ENCODE measurements at places on chromosomes 1 and 21.

- DNase-seq = peak; percentile 57
Observed at GRCh38 chr1:42146626-42147320, 6.4 kb upstream of the GUCA2B start.

DNA sequence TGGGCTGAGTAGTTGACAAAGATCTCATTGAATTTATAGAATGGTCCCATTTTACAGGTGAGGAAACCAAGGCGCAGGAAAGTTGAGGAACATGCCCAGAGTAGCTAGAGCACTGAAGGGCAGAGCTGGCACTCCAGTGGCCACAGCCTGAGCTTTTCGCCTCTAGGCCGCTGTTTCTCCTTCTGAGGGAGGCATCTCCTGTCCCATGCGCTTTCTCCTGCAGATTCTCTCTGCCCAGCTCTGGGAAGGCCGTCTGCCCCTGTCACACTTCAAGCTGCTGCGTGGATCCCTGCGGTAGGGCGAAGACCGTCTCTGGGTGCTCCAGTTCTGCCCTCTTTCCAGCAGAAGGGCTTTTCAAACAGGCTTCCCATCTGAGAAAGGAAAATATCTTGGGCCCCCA lies 159.9 kb downstream of the ACTL8 start:
- no peak for DNase-seq

GRCh38 chr1:47393141-47393540 lies 22.9 kb upstream of the FOXE3 start:
- no peak for DNase-seq

DNA sequence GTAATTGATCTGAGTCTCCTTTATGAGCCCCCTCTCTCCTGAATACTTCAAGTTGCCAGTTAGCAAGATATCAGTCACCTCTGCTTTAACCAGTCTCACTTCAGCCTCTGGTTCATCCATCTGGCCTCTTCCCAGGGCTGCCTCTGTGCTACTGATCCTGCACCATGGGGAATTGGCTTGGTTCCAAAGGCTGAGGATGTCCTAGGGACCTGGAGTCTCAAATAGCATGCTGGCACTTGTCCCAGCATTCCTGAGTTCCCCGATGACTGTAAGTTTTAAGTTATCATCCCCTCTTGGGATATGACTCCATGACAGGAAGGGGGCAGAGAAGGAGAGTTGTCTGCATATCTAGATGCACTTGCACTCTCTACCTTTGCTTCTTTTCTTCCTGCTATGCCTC lies 252.0 kb downstream of the PTBP2 start:
- DNase-seq = no peak

- no peak for DNase-seq
Observed at GRCh38 chr1:109208394-109208793, 5.3 kb upstream of the SARS1 start.
